ENCODE measurements at places on chromosomes 3 and 15.

- DNase-seq, result no peak
Observed at GRCh38 chr15:28918141-28918983, 32.6 kb downstream of the APBA2 start.

- no peak for DNase-seq
Observed at GRCh38 chr3:108565506-108565905, 23.7 kb downstream of the CIP2A start.

DNA sequence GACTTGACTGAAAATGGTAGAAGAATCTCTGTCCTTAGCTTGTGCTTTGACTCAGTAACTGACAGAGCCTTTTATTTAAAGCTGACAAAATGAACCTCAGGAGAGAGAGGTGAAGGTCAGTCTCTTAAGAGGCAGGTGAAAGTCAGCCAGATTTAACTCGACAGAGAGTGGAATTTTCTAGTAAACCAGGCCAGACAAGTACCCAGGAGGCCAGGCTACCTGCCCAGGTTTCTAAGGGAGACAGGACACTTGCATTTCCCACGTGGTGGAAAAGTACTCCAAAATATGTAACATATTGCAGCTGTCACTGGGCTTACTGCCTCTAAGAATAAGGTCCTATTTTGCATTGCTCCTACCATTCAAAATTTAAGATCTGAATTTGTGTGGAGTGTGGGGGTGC lies 167.9 kb downstream of the FMN1 start:
- no peak for DNase-seq

GRCh38 chr15:57427367-57427821 lies 51.1 kb downstream of the CGNL1 start:
- no peak for DNase-seq

- DNase-seq, result no peak
Observed at GRCh38 chr15:44215594-44215993, 20.5 kb upstream of the FRMD5 start.

DNA sequence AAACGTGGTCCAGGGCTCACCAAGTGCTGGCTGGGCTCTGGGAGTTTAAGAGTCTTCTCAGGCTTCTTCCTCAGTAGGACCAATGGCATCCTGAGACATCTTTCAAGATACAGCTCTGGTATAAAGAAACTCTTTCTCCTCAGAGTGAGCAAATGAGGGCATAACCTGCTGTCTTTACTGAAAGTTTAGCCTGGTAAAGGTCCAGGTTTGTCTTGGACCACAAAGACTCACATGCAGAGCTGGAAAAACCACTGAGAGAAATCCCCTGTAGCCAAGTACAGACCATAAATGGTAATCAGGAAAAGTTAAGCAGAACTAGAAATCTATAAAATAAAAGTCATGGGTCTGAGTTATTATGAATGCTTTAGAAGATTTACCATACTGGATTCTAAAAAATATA lies 23.1 kb downstream of the CD47 start:
- DNase-seq, result no peak

DNA sequence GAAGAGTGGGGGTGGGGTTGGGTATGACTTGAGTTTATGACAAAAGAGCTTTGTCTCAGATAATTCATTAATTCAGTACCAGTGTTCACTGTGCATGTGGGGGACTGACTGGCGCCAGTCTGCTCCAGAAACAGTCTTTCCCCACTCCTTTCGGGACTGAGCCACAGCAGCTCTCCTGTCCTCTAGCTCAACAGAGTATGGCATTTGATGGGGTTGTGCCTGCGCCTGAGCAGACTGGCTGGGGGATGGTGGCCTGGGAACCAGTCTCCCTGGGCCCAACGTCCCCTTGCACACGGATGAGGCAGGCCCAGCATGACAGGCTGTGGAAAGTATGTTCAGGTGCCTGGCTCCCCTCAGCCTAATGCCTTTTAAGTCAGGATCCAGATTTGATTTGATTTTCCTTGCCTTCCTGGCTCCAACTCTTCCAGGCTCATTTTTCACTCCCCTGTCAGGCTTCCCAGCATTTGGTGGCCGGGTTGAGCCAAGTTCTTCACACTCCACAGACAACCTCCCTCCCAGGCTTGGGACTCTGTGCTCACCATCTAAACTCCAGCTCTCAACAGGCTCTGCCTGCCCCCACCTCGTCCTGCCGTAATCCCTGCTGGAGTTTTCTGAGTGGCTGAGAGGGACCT lies 105.0 kb downstream of the MYLK start:
- DNase-seq, result no peak

DNA sequence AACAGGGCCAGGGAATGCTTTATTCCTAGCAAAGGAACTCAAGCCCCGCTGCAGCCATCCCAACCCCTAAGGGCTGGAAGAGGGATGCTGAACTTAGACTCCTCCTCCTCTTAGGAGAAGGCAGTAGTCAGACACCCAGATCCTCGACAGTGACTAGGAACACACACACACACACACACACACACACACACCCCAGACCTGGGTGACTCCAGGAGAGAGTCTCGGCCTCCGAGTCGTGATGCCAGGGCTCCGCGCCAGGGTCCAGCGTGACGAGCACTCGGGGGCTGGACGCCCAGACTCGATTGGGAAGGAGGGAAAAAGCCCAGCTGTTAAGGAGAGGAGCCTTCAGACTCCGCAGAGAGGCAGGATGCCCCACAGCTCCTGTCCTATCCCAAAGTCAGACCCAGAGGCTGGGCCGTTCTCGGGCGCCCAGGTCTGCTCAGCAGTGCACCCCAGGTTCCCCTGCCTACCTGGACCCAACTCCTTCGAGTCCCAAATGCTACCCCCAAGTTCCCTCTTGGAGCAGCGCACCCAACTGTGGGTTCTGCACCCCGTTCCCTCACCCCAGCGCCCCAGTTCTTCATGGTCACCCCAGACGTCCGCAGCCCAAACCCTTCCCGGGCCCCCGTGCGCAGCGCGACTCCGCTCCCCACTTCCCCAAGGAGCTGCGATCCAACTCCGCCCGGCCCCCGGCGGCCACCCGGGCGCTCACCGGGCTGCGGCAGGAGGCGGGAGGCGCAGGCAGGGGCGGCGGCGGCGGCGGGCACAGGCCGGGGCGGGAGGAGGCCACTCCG lies 421 bp downstream of the BMF start:
- no peak for DNase-seq

GRCh38 chr3:172518929-172519640 lies 4.1 kb downstream of the TNFSF10 start:
- DNase-seq, result no peak

DNA sequence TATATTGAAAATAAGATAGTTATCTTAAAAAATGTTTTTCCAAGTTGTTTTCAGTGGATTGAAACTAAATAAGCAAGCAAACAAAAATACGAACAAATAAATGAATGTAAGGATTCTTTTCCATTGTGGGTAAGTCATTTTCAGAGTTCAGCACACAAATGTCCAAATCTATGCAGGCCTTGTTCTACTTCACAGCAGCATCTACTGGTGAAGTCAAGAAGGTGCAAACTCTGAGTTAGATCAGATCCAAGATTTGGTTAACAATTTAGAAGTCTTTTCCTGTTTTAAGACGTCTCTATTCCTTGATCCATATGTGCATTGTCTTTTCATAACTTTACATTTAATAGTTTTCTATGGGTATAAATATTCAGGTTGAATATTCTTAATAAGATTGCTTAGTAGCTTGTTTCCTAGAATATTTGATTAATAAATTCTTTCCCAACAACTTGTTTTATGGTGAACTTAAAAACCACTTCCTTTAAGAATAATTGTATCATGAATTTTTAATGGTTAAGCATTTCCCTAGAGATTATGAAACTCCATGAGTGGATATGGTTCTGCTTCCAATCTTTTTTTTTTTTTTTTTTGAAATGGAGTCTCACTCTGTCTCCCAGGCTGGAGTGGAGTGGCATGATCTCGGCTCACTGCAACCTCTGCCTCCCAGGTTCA lies 10.5 kb downstream of the PTX3 start:
- no peak for DNase-seq

GRCh38 chr3:124424396-124424795 lies 305.9 kb upstream of the UMPS start:
- DNase-seq, result no peak
